ENCODE measurements at places on chromosomes 7 and 10.

- DNase-seq: no peak
These were observed 767.3 kb upstream of the SORCS1 start for GRCh38 chr10:107931808-107932207.

GRCh38 chr10:101405001-101405400 lies 51.0 kb downstream of the BTRC start:
- DNase-seq: no peak

- no peak for DNase-seq
These were observed 25.1 kb downstream of the PARD3 start for GRCh38 chr10:34789966-34790506.

DNA sequence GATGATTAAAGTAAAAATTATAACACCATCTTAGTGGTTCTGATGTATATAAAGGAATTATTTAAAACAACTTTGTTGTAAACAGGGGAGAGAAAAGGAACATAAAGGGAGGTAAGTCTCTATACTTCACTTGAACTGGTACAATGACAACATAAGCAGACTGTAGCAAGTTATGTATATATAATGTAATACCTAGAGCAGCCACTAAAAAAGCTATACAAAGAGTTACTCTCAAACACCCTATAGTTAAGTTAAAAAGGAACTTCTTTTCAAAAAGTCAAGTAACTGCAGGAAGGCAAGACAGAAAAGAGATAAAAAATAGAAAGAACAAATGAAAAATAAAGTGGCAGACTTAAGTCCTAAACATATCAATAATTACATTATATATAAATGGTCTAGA lies 82.3 kb downstream of the ZNF503 start:
- no peak for DNase-seq

DNA sequence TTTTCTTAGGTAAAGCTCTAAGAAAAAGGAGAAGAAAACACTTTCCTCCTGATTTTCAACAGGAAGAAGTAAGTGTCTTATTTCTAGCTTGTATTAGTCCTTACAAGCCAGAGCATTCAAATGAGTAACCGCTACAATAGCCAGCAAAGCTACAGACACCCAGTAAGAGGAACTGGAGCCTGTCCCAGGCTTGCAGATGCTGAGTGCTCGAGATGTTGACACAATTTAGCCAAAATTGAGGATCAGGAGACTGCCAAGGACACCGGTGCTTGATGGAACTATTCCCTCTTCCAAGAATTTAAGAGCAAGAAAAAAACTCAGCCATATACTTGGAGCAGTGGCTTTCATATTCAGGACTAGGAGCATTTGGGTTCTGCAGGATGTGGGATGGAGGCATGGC lies 149.3 kb upstream of the DPP6 start:
- DNase-seq: no peak

- no peak for DNase-seq
These were observed 157.0 kb upstream of the MKLN1 start for GRCh38 chr7:131170440-131171271.

DNA sequence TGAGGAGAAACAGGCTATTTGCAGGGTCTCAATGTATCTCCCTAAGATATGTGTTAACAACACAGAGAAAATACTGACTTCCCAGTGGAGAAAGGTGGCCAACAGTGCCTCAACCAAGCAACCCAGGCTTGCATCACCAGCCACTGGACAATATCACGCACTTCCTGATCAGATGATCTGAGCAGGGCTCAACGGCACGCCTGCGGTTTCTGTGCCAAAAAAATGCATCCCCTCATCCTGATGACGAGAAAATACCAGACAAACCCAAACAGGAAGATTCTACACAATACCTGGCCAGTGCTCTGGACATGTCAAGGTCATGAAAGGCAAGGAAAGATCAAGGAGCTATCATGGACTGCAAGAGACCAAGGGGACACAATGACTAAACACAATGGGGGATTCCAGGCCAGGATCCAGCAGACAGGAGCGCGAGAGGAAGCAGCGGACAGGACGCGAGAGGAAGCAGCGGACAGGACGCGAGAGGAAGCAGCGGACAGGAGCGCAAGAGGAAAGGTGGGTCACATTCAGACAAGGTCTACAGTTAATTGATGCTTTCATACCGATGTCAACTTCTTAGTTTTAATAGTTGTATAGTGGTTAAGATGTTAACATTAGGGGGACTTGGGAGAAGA lies 51.1 kb downstream of the GNA12 start:
- no peak for DNase-seq

DNA sequence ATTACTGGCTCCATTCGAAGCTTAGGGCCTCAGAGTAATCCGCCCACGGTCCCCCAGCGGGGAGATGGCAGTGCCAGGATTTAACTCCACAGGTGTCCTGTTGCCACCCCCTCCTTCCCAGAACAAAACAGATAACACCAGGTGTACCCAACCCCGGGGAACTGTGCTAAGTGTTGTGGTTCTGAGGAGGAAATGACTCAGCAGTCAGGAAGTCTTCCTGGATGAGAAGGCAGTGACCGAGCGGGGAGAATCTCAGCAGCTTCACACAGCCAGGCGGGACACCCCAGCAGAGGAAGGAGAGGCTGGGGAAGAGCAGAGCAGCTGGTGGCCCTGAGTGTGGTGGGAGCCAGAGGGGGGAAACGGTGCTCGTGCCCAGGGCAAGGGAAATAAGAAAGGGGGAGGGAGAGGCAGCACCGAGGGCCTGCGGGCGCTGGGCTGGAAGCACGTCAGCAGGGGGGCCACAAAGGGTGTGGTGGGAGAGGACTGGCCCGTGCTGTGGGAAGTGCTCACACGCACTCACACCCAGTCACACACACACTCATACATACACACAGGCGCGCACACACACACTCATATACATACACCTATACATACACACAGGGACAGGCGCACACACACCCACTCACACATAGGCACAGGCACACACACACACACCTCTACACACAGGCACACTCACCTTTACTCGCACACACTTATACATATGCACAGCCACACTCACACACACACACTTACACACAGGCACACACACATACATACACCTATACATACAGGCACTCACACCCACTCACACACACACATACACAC lies 59.8 kb upstream of the CHST15 start:
- peak; percentile 67 for DNase-seq

DNA sequence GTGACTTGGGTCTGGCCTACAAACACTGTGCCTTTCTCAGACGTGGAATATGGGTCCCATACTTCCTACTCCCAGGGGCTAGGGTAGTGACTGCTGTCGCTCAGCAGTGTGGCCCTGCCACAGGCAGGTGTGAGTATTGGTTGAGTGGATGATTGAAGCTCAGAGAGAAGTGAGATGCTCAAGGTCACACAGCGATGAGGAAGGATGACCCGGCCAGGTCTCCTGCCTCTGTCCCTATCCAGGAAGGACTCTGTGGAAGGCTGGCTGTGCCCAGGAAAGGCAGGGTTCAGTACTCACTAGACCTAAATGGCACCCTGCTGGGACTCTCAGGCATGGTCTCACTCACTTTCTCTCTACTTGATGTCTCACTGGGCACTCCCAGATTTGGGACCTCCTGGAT lies 2.8 kb downstream of the PRF1 start:
- no peak for DNase-seq

GRCh38 chr10:22669163-22669711 lies 45.1 kb downstream of the PIP4K2A start:
- DNase-seq: no peak

- DNase-seq: no peak
These were observed 285.8 kb downstream of the CAMK1D start for GRCh38 chr10:12635127-12635541.

- peak; percentile 22 for DNase-seq
These were observed 11.9 kb downstream of the PDGFA start for GRCh38 chr7:507623-508300.

GRCh38 chr7:37107047-37107750 lies 341.5 kb downstream of the ELMO1 start:
- DNase-seq: no peak

DNA sequence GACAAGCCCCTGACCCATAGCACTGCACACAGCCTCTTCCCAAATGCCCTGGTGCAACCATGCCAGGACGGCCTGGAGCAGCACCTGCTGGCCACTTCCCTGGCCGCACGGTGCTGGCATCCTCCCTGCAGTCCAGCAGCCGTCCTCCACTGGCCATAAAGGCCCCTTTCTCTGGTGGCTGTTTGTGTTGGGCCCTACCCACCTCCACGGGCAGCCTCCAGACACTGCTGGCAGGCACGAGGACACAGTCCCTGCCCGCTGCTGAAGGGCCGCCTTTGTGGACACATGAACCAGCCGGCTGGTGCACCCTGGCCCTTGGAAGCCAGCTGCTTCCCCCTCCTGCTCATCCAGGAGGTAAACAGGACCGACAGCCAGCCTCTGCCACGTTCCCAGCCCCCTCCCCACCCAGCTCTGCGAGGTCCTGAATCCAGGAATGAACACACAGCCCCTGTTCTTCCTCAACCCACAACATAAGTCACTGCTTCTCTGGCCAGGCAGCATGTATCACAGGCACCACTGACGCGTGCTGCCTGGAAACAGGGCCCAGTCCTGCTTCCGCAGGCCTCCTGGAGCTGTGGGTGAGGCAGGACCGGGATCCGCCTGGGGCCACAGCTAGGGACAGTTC lies 43.8 kb downstream of the SPOCK2 start:
- peak; percentile 80 for DNase-seq

DNA sequence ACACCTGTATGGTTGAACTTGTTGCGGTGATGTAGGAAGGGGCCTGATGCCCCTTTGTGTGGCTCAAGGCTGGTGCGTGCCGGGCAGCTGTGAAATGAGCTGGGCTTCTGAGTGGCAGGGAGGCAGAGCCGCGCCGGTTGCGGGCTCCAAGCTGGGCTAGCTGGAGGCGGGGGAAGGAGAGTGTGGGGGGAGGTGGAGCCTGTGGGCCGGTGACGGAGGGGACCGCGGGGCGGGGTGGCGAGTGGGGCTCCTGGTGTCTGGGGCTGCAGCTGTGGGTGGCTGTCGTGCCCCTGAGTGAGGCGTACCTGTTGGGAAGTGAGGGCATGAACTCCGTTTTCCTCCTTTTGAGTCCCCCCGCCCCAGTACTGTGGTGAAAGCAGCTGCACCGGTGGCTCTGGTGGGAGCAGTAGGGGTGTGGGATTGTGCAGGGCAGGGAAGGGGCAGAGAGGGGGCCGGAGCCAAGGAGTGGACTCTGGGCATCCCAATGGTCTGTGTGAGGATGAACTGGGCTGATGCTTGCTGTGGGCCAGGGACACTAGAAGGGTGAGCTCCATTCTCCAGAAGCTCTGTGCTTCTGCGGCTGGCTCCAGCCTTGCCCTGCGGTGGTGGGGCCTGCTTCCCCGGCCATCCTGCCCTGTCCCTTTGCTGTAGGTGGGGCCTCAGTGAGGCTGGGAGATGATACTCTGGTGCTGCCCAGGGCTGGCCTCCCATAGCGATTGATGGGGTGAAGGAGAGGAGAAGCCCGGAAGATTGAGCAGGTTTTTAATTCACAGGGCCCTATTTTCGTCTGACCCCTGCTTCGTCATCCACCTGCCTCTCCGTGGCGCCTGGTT lies 41.7 kb downstream of the INPP5A start:
- no peak for DNase-seq

Data from left hindlimb (tissue), 1 donor.